RWPE1 (cell line): ENCODE measurements at places on chromosomes 3 and 15.

GRCh38 chr3:852033-852432 lies 240.8 kb upstream of the CNTN6 start:
- no peak for DNase-seq

- DNase-seq = no peak
Measured at GRCh38 chr3:63364910-63365309, 86.8 kb downstream of the SYNPR start.

DNA sequence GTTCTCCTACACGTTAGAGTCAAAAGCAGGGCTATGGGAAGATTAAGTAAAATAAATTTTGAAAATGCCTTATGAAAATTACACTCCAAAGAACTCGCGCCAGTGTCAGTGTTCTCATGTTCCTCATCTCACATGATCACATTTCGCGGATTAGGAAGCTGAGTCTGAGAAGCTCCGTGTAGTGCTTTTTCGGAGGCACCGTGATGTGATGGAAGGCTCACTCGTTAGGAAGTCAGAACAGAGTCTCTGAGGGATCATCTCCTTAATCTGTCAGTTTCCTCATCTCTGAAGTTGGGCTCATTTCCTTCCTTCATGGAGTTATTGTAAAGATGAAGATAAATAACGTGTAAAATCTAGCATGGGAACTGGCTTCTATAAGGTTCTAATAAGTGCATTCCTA lies 3.2 kb downstream of the ADIPOQ start:
- DNase-seq = no peak

- no peak for DNase-seq
Measured at GRCh38 chr3:52443268-52443610, 1.7 kb downstream of the SEMA3G start.

DNA sequence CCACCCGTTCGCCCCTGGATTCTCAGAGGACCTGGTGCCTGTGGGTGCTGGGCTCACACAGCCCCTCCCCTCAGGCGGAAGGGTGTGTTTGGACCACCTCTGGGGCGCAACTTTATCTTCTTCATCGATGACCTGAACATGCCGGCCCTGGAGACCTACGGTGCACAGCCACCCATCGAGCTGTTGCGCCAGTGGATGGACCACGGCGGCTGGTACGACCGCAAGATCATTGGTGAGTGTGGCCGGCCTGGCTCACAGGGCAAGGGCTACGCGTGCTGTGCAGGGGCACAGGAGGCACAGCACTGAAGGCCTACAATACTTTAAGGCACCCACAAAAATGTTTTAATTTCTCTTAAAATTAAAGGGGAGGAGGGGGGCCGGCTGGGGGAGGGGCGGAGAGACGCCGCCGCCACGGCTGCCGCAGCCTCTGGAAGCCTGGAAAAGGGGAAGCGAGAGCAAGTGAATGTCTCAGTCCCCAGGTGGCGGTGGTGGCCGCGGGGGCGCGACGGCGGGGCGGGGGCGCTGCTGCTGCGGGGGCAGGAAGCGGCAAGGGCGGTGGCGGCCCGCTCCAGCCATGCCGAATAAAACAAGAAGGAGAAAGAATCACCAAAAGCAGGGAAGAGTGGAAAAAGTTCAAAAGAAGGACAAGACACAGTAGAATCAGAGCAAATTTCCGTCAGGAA lies 56.8 kb downstream of the DNAH1 start:
- no peak for DNase-seq

- DNase-seq = no peak
Measured at GRCh38 chr3:154614601-154615000, 184.6 kb upstream of the GPR149 start.

- DNase-seq = peak; percentile 90
Measured at GRCh38 chr3:185362850-185363661, at the start of gene MAP3K13. TSS of gene MAP3K13 (plus strand) at chr3:185363136. CDS start at chr3:185428582, 65,446 bp downstream.

DNA sequence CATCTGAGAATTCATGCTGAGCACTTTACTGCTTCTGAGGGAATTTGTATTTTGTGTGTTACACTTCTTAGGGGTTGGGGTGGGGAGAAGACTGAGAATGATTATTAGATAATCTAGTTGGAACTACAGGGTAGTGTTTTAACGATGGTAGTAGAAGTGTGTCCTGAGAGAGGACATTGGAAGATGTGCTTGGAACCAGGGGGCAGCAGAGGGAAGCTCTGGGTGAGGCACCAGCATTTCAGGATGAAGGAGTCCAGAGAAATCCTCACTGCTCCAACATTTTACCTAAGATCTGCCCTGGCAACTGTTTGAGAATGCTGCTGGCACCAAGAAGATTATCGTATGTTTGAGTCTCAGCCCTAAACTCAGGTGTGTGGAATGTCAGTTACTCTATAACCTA lies 145.5 kb downstream of the SQOR start:
- no peak for DNase-seq

DNA sequence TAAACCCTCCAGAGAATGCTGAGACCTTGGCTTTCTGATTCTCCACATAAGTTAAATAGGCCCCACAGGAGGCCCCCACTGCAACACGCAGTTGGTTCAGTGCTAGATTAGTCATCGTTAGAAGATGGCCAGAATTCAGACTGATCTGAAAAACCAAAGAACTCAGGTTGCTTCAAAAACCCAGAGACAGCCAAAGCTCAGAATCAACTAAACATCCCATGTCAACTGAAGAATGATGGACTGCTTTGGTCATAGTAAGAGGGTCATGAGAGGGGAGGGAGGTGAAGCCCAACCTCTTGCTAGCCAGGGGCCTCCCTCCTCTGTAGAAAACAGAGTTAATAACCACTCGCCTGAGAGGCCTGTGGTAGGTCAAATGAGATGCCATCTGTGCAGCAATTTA lies 93.1 kb downstream of the AKAP13 start:
- DNase-seq = no peak

DNA sequence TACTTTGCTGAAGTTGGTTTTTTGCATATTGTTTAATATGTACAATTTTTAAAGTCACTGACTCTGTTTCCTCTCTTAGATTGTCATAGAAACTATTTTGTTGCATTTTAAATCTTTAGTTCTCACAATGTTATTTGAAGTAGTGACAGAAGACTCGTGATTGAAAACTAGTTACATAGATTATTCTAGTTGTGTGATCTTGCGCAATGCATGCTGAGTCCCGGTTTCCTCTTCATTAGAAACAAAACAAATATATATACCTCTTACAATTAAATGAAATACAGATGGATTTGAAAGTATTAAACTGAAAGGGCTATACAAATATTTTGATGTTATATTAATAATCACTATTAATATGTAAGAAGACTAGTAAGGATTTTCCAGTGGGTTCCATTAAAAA lies 333.0 kb downstream of the LPP start:
- DNase-seq = no peak

DNA sequence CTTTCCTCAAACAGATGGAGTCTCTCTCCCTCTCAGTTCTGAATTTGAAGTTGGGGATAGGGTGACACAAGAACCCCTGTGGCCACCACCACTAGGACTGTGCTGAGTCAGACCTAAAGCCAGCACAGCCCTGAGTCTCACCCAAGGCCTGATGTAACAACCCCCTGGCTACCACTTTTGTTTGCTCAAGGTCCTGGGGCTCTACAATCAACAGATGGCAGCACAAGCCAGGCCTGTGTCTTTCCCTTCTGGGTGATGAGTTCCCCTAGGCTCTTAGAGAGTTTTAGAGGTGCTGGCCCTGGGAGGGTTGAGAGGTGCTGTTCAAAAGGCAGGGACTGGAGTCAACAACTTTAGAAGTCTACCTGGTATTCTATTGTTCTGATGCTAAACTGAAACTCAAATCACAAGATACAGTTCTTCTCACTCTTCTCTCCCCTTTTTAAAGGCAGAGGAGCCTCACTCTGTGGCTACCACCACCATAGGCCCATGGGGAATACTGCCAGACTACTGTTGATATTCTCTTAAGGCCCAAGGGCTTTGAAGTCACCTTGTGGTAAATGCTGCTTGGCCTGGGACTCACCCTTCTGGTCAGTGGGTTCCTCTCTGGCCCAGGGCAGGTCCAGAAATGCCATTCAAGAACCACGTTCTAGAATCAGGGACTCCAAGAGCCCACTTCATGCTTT lies 6.5 kb downstream of the OR5K4 start:
- DNase-seq = no peak

- DNase-seq = no peak
Measured at GRCh38 chr15:90914305-90915080, 11.4 kb downstream of the MAN2A2 start.

GRCh38 chr3:64563751-64564150 lies 124.0 kb downstream of the ADAMTS9 start:
- DNase-seq = no peak

GRCh38 chr3:104878395-104878794 lies 488.3 kb upstream of the ALCAM start:
- no peak for DNase-seq

GRCh38 chr3:178479446-178479845 lies 56.8 kb upstream of the KCNMB2 start:
- DNase-seq = no peak

GRCh38 chr3:192482809-192483208 lies 244.5 kb downstream of the FGF12 start:
- DNase-seq = no peak

DNA sequence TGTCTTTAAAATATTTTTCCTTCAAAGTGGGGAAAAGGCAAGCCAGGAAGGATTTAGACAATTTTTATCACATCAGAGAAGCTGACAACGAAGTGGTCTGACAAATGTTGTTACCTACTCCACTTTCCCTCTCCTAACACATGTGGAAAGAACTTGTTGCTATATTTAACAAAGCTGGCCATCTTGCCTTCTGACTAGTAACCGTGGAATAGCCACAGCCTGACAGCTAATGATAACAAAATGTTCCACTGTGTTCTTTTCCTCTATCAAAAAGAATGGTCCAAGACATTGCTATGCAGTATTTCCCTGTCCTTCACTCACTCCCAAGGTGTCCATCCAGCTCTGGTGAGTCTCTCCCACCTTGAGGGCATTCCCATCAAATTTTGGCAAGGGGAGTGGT lies 481.4 kb upstream of the THBS1 start:
- DNase-seq = no peak

DNA sequence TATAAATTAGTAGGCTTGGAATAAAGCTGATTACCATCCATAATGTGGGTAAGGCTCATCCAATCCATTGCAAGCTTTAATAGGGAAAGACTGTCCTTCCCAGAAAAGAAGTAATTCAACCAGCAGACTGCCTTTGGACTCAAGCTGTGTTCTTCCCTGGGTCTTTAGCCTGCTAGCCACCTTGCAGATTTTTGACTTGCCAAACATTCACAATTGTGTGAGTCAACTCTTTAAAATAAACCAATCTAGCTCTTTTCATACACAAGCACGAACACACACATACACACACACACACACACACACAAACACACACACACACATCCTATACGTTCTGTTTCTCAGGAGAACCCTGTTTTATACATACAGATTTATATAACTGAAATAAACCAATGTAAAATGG lies 248.1 kb downstream of the NAALADL2 start:
- DNase-seq = no peak

- no peak for DNase-seq
Measured at GRCh38 chr15:25054329-25054728, 99.5 kb downstream of the SNRPN start.

DNA sequence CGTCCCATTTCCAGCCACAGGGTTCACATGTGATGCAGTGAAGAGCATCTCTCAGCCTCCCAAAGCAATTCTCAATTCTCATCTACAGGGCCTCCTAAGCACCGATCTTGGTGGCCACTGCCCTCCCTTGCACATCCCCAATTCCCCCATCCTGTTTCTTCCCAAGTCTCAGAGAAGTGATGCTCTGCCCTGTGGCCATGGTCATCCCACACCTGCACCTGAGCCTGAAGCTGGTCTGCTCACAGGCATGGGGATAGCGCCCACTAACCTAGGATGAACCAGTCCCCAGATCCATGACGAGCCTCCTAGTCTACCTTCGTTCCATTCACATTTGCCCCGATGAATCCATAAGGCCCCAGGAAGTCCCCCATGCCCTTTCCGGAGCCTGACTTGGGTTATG lies 201.5 kb downstream of the UACA start:
- no peak for DNase-seq

DNA sequence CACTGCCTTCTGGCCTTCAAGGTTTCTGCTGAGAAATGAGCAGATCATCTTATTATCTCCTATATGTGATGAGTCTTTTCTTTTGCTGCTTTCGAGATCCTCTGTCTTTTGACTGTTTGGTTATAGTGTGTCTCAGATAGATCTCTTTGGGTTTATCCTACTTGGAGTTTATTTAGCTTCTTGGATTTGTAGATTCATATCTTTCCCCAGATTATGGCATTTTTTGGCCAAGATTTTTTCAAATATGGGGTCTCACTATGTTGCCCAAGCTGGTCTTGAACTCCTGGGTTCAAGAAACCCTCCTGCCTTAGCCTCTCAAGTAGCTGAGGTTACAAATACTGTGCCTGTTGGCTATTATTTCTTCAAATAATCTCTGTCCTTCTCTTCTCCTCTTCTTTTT lies 150.3 kb downstream of the PDE8A start:
- no peak for DNase-seq

GRCh38 chr15:74857082-74857655 lies 14.2 kb upstream of the ULK3 start:
- DNase-seq = no peak
